ENCODE measurements at places on chromosomes 5 and 9. TPM values are rescaled to one million over a fixed set of nuclear protein-coding genes. Genes with fewer than 3 reads are reported as not detected.

GRCh38 chr5:83866181-83866580 lies 145.5 kb upstream of the HAPLN1 start:
- DNase-seq, result no peak

- DNase-seq, result no peak
Measured at GRCh38 chr9:98007251-98007928, 24.2 kb downstream of the ANP32B start.

The CDC26 gene
- total RNA-seq, result 35.8 TPM

DNA sequence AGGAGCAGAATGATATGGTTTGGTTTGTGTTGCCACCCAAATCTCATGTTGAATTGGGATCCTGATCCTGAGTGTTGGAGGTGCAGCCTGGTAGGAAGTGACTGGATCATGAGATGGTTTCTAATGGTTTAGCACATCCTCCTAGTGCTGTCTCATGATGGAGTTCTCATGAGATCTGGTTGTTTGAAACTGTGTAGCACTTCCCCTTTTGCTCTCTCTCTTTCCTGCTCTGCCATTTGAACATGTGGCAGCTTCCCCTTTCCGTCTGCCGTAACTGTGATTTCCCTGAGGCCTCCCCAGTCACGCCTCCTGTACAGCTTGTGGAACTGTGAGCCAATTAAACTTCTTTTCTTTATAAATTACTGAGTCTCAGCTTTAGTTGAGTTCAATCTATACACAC lies 756.8 kb upstream of the CDH6 start:
- DNase-seq, result no peak

GRCh38 chr5:116299746-116300640 lies 215.2 kb downstream of the COMMD10 start:
- DNase-seq, result peak; percentile 79

GRCh38 chr5:138900281-138900965 lies 25.3 kb upstream of the LRRTM2 start:
- DNase-seq, result peak; percentile 69

GRCh38 chr5:72383280-72383679 lies 63.1 kb downstream of the PTCD2 start:
- DNase-seq, result peak; percentile 28

DNA sequence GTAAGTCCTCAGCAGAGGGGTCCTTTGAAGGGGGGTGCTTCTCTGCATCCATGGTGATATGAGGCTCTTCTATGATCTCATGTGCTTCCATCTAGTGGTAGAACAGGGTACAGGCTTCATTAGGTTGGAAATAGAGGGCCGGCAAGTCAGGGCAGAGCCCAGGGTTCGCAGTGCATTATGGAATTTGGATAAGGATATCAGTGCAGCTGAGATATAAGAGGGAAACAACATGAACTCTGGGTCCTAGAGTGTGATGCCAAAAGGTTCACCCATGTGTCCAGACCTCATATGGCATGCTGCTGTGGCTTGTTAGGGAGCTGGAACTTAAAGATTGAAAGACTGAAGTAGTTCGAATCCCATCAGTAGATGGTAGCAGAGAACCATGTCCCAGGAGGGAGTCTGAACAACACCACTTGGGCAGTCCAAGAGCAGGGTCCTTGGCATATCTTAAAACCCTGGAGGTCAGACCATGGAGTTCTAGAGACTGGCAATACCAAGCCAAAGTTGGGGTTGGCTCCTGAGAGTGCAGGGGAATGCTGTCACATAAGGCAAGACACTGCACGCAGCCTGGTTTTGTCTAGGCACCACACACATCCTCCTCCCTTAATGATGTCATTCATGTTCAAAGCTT lies 2.3 kb downstream of the FAM221B start:
- DNase-seq, result peak; percentile 71

GRCh38 chr9:127447416-127448111 lies 3.6 kb downstream of the RPL12 start:
- DNase-seq, result peak; percentile 25

DNA sequence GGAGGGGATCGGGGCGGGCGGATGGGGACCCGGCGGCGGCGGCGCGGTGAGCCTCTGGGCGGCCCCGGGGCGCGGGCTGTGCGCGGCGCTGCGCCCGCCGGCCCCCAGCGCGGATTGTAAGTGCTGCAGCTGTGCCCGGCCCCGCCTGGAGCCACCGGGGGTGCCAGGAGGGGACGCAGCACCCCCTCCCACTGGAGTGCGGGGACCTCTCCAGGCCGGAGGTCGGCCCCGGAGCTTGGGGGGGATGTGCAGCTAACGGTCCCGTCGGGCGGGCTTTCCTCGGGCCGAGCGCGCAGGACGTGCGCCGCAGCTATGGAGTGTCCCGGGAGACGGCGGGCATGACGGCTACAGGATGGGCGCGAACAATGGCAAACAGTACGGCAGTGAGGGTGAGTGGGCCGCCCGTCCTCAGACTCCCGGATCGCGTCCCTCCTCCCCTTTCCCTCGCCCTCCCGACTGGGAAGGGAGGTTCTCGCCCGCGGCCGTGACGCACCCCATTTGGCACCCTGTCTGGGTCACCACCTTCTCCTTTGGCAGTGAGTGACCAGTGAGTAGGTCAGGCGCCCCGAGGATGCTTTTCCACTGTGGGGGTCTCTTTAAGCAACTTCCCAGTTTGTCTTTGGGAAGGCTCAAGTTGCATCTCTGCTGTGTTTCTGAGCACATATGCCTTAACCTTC lies 483 bp downstream of the FBXL7 start:
- DNase-seq, result peak; percentile 29

- no peak for DNase-seq
Measured at GRCh38 chr9:118444403-118444802, 740.2 kb downstream of the TLR4 start.

The C5orf46 gene
- 4.8 TPM for total RNA-seq

The LTC4S gene
- not detected for total RNA-seq

DNA sequence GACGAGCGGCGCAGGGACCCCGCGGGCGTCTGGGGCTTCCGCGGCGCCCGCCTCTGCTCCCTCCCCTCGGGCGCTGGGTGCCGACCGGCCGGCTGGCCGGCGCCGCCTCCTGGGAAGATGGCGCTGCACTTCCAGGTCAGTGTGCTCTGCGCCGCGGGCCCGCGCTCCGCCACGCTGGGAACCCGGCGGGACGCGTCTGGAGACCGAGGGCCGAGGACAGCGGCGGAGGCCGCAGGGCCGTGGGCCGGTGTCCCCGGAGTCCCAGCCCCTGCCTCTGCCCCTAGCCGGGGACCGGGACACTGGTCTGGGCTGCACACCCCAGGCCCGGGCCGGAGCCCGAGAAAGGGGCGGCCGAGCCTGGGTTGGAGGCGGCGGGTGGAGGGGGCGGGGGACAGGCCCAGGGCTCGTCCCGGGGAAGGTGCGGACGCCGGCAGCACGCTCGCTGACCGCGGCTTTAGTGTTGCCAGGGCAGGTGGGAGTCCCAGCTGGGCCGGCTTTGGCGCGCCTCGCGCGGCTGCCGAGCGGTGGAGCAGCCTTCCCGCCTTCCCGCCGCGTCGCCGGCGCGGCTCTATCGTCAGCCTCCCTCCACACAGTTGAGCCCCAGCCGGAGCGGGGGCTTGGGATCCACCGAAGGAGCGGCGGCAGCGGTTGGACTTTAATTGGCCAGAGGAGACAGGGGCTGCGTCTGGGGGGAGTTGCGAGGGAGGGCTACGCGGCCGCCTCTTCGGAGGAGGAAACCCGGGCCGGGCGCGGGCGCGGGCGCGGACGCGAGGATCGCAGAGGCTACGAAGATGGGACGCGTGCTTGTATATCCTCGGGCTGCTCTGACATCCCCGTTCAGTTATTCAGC lies at the start of gene RANBP17:
Gene RANBP17, plus strand, starts transcription at position 102 of the 850 bp plus-strand sequence.
- DNase-seq, result peak; percentile 67

DNA sequence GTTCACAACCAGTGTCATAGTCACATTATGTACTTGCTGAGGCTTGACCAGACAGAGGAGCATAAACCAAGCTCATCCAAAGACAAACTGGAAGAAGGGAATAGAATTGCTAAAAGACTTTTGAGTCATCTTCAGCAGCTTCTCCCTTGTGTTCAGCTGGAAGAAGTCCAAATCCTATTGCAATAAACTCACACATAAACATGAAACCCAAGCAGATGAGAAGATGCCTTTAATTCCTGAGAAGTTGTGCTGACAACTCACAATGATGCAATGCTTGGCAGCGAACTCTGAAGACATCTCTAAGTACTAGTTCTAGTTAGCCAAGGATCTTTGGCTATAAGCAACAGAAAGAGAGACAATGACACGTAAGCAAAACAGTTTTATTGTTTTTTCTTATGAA lies 642.1 kb downstream of the KCTD16 start:
- peak; percentile 86 for DNase-seq

The ADAMTS13 gene
- total RNA-seq, result 1.3 TPM

The SPATA31C1 gene
- not detected for total RNA-seq

- no peak for DNase-seq
Measured at GRCh38 chr5:175585567-175585966, 72.3 kb upstream of the HRH2 start.

The PCDHB8 gene
- under 0.01 TPM for total RNA-seq

GRCh38 chr9:124752967-124753366 lies 18.1 kb downstream of the NR6A1 start:
- no peak for DNase-seq

DNA sequence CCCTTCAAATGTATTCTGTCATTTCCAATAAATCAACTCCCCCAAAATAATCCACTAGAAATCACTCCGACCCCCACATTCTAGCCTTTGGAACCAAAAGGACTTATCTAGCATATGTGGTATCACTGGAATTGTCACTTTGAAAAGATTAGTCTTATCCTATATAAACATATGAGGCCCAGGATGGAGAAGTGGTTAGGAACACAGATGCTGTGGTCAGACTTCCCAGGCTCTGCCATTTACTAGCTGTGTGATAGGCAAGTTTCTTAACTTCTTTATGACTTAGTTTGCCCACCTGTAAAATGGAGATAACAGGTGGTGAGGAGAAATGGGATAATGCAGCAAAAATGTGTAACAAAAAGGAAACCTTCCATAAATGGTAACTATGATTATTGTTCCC lies 62.0 kb upstream of the GLRX start:
- peak; percentile 79 for DNase-seq

The TERT gene
- total RNA-seq, result not detected

The TBC1D13 gene
- 10.4 TPM for total RNA-seq

The HIGD2A gene
- total RNA-seq, result 33.5 TPM

The JAKMIP2 gene
- 3.2 TPM for total RNA-seq

DNA sequence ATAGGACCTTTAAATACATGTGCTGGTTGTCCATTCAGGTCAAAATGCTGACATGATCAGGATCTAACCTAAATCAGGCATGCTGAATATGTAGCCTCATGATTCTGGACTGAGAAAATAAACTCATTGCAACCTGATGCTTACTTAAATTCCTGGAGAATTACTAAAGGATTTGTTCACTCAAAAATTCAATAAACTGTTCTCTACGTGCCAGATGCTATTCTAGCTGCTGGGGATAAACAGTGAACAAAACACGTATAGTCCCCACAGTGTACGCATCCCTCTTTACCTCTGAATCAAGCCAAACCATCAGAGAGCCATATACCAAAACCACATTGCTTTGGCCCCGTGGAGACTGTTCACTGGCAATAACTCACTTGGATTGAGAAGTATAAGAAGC lies 6.1 kb downstream of the SCAI start:
- DNase-seq, result peak; percentile 49

- no peak for DNase-seq
Measured at GRCh38 chr5:140875085-140876065, at the start of gene PCDHA12. Gene PCDHA12 (plus strand): TSS chr5:140875308. CDS start chr5:140875473, 165 bp downstream.

GRCh38 chr9:69190863-69191181 lies 16.7 kb downstream of the TJP2 start:
- no peak for DNase-seq

The TTC16 gene
- total RNA-seq, result not detected

The LMX1B gene
- total RNA-seq, result not detected

GRCh38 chr5:82331557-82331956 lies 53.4 kb upstream of the RPS23 start:
- DNase-seq, result no peak

DNA sequence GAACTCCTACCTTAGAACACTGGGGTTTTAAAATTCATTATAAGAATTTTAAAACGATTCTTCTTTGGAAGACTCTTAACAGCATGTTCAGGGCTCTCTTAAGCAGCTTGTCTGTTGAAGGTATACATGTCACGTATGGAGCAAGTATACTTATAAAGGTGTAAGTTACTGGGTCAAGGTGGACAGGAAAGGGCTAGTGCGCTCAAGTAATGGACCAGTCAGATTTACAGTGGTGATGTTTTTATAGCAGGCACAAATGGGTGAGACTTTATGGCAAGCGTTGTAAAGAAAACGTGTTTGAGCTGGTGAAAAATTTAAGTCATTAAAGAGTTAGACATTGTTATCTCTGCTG lies 7.9 kb downstream of the SLC44A1 start:
- DNase-seq, result no peak

GRCh38 chr9:72140586-72140985 lies 8.7 kb upstream of the GDA start:
- no peak for DNase-seq

- DNase-seq, result no peak
Measured at GRCh38 chr5:147046894-147047293, 168.3 kb upstream of the PPP2R2B start.

DNA sequence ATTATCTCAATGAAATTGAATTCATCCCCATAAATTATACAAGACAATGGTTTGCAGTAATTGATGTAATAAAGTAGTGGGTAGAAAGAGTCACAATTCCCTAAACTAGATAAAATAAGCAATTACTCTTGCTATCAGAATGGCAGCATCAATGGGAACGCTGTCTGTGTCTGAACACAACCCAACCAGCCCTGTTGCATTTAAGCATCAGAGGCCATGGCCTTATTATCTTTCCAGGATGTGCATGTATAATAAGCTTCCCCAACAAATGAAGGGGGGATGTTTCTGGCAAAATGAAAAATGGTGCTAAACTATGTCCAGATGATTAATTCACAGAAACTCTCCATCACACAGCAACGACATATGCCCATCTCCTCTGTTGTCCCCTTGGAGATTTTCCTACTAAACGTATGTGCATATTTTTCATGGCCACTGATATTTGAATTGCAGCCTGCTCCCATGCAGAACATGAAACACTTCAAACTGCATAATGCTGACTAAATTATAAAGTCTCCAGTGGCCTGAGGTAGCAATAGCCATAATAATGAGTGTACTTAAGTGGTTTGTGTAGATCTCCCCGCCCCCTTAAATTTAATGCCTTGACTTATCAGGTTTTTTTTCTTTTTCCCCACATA lies 306.9 kb upstream of the ADAMTS16 start:
- DNase-seq, result no peak

GRCh38 chr5:176733406-176734262 lies 76.7 kb upstream of the UNC5A start:
- DNase-seq, result no peak

GRCh38 chr5:80757290-80757689 lies 102.5 kb upstream of the DHFR start:
- no peak for DNase-seq

The SEMA6A gene
- 2.2 TPM for total RNA-seq

DNA sequence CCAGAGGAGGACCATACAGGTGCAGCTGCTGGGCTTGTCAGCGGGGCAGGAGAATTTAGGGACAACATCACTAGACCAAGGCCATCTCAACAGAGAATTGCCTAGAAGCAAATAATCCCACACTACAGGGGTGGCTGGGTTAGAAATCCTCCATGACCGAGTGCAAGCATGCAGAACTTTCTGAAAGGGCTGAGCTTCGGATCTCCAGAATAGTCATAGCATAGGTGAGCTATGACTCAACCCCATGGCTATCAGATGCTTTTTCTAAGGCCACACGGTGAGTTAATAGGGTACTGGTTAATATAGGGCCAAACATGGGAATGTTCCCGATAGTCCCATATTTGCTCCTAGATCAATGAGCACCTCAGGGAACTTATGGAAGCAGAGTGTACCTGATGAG lies 4.2 kb downstream of the KCNIP1 start:
- DNase-seq, result no peak

GRCh38 chr9:123584202-123585176 lies 228.5 kb downstream of the CRB2 start:
- no peak for DNase-seq

All from fibroblast of villous mesenchyme (primary cell).